ENCODE measurements at places on chromosomes 5 and 9.

GRCh38 chr5:123673107-123673506, 161.1 kb downstream of the CSNK1G3 start:
- no peak for DNase-seq

DNA sequence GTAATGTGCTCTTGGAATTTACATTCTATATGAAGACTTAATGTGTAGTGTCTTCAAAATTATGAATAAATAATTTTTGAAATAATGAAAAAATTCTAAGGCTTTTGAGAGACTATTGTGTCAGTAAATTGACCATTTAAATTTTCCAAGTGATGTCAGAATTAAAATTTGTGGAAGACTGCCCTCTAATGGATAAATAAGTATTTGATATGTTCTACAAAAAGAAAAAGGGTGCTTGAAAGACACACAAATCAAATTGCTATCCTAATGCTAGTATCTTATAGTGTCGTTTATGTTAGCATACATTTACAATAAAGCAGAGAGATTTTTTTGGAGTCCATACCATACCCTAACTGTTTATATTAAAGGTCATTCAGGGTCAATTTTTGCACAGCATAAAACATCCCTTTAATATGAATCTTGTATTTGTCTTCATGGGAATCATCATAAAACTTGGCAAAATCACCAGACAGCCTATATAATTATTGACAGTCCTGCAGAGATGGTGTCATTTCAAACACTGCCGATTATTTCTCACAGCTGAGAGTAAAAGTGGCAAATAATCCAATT, 120.8 kb upstream of the SLC27A6 start:
- peak; percentile 58 for DNase-seq

GRCh38 chr9:34370970-34371880, 5.5 kb downstream of the MYORG start:
- DNase-seq = no peak

GRCh38 chr5:146079695-146080373, 25.5 kb downstream of the PLAC8L1 start:
- no peak for DNase-seq

- peak; percentile 1 for DNase-seq
Measured at GRCh38 chr5:162325143-162325727, 257.7 kb downstream of the GABRG2 start.
